ENCODE measurements at places on chromosomes 3 and 15.

GRCh38 chr15:68195336-68196112 is 9.6 kb downstream of the CALML4 start:
- no peak for DNase-seq

- DNase-seq: peak; percentile 45
Measured at GRCh38 chr3:15535732-15536131, 14.2 kb upstream of the COLQ start.

- DNase-seq: peak; percentile 56
Measured at GRCh38 chr15:101049856-101050622, 130.9 kb downstream of the LRRK1 start.

GRCh38 chr3:53016236-53016635 is 29.6 kb downstream of the SFMBT1 start:
- no peak for DNase-seq

DNA sequence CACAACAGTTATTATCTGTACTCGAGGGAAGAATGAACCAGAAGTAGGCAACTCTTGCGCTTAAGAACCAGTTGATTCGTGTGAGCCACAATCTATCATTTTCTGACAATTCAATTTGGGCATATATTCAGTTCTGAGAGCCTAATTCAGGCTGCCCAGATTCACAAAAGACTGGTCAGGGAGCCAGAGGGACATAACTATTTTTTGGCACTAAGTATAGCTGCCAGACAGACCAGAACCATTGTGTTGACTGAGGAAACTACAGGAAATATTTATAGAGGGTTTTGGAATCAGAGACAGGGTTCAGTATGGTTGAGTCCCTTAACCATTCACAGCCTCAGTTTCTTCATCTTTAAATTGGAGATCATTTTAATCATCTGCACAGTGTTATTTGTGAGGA is 226.7 kb downstream of the TAFA4 start:
- no peak for DNase-seq

- peak; percentile 95 for DNase-seq
Measured at GRCh38 chr3:123489400-123490004, 40.6 kb upstream of the ADCY5 start.

GRCh38 chr3:122396511-122396910 is 12.5 kb downstream of the FAM162A start:
- DNase-seq: no peak

DNA sequence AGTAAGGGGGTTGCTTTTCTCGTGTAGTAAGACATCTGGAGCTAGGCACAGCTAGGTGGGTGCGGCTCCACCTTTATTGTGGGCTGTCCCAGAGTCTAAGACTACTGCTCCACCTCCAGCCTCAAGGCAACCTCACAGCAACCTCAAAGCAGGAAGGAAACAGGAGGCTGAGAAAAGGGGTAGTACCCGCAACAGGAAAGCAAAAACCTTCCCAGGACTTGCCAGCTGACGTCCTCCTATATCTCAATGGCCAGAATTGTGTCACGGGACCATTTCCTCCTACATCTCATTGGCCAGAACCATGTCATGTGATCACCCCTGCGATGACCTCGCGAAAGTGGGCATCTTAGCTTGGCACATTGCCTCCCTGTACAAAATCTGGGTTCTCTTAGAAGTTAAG is 4.3 kb upstream of the GPR160 start:
- DNase-seq: no peak

- no peak for DNase-seq
Measured at GRCh38 chr3:45800611-45801010, 4.3 kb upstream of the SLC6A20 start.

DNA sequence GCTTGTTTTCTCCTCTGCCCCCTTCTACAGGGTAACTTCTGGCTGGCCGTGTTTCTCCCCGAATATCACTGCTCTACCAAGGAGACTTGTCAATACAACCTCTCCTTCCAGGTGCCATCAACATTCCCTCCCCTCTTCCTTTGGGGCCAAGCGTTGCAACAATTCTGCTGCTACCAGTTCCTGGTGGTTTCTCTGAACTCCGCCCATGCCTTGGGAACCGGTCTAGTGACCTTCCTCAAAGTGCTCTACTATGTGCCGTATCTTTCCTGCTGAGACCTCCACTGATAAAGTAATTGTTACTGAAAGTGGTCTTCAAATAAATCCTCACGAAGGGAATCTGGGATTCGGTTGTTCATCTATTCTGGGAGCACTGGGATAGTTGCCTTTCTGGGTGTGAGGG is 26.2 kb downstream of the PCSK6 start:
- no peak for DNase-seq

- DNase-seq: no peak
Measured at GRCh38 chr15:88624971-88625490, 3.9 kb downstream of the AEN start.

- no peak for DNase-seq
Measured at GRCh38 chr15:83046558-83047127, 20.4 kb downstream of the BTBD1 start.

DNA sequence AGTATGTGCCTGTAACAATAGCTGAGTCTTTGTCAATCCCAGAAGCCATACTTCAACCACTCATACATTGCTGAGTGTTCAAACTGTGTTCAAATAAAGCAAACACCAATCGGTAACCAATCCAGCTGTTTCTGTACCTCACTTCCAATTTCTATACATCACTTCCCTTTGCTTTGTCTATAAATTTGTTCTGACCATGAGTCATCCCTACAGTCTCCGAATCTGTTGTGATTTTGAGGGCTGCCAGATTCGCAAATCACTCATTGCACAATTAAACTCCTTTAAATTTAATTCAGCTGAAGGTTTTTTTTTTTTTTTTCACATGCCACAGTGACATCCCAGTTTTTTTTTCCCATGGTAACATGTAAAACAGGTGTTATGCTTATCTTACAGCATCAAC is 870.3 kb downstream of the NAALADL2 start:
- DNase-seq: no peak

- peak; percentile 15 for DNase-seq
Measured at GRCh38 chr3:195209083-195209846, 61.7 kb downstream of the XXYLT1 start.

GRCh38 chr3:33441225-33441976 is 1.2 kb upstream of the UBP1 start:
- DNase-seq: peak; percentile 90

DNA sequence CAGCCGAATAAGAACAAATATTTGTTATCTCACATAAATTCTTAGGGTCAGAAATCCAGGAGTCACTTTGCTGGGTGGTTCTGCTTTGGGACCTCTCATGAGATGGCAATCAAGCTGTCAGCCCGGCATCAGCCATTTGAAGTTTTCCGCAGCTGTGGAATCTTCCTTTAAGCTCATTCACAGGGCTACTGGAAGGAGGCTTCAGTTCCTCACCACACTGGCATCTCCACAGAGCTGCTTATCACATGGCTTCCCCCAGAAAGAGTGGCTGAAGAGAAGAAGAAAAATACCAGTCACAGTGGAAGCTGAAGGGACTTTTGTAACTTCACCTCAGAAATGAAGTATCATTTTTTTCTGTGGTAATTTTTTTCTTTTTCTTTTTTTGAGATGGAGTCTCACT is 267.7 kb downstream of the CHL1 start:
- no peak for DNase-seq

- DNase-seq: no peak
Measured at GRCh38 chr3:18372786-18373405, 52.2 kb downstream of the SATB1 start.

- DNase-seq: no peak
Measured at GRCh38 chr3:31815631-31816440, 165.2 kb downstream of the OSBPL10 start.

DNA sequence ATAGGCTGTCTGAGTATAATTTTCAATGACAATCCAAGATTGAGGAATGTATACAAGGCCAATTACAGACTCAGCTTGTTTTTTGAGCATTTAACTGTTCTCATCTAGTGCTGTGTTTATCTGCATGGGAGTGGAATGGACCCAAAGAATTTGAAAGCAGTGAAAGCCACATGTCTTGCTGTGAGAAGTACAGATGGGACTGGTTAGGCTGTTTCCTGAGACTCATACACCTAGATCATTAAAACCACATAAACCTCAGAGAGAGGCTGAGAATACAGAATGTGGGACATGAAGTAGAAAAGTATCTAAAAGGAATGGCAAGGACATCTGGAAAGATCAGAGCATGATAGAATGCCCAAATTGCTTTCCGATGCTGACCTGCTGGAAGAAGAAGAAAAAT is 224.6 kb downstream of the NLGN1 start:
- DNase-seq: no peak

DNA sequence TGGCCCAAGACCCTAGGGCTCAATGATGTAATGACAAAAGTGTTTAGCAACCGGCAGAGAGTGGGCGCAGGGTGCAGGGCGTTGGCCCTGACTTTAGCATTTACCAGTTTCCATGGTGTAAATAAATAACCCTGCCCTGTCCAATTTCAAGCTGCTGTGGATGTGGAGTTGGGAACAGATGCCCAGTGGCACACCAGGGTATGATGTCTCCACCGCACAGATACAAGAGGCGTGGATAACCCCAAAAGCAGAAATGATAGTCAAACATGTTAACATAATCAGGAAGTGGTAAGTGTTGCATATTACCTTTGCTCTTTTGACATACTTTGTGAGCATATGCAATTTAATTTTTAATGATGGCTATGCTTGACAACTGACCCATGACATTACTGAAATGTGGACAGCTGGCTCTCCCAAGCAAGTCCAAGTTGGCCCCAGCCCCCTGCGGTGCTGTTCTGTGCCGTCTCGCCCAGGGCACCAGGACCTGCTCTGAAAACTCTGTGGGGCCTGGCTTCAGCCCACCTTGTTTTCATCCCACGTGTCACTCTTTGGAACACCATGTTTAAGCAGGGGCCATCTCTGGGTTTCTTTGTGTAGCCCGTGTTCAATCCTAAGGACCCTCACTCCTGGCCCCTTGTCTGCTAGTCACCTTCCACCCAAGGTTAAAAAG is 10.8 kb upstream of the ANPEP start:
- no peak for DNase-seq

GRCh38 chr3:197206913-197207312 is 91.5 kb downstream of the DLG1 start:
- DNase-seq: no peak

- DNase-seq: no peak
Measured at GRCh38 chr3:16249336-16249735, 15.4 kb downstream of the DPH3 start.

GRCh38 chr3:46812237-46812791 is 50.9 kb downstream of the MYL3 start:
- DNase-seq: peak; percentile 33

- no peak for DNase-seq
Measured at GRCh38 chr3:39013289-39013688, 38.5 kb downstream of the SCN11A start.

- DNase-seq: no peak
Measured at GRCh38 chr3:130626049-130626448, 109.1 kb downstream of the COL6A6 start.

DNA sequence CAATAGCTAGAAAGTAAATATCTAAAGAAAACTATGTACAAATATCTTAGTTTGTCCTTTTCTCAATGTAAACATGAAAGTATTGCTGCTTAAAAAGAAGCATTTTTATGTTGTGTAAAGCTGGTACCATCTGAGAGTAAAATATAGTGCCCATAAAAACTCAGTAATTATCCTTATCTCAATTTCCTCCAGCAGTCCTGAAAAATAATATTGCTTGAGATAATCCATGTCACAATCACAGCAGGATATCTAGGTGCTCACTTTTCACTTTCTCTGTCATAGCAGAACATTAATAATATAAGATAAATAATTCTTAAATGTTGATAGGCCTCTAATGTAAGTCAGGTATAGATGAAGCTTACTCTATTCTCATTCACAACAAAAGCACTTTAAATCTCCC is 285.5 kb downstream of the ZBBX start:
- DNase-seq: no peak

DNA sequence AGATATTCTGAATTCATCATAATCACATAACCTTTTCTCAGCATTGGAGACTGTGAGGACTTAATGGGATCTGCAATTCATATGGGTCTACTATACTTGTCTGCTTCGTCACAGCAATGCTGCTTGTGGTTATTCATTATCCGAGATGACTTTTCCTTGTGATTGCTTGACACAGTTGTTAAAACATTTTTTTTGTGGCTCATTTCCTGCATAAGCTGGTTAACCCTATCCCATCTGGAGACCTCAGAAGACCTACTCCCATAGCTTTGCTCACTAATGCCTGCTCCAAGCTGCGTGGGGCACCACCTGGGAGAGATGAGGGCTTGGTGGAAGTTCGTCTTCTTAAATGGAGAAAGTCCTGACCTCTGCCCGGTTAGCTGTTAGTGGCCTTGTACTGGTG is 360.8 kb downstream of the CHST2 start:
- no peak for DNase-seq

DNA sequence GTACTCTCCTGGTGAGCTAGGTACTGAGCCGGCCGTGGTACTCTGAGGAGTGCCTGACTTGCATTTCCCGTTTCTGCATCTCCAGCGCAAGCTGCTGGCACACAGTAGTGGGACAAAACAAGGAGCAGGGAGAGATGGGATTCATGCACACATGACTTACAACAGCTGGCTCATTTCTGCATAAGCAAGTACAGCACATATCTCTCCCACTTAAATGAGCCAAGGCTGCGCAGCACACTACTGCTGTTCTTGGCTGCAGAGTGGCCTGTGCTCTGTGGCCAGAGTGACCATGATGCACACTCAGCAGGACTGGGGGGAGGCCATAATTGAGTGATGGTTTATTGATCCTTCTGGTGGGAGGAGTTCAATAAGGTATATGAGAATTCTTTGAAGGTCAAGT is 59.2 kb upstream of the ABHD17C start:
- no peak for DNase-seq

DNA sequence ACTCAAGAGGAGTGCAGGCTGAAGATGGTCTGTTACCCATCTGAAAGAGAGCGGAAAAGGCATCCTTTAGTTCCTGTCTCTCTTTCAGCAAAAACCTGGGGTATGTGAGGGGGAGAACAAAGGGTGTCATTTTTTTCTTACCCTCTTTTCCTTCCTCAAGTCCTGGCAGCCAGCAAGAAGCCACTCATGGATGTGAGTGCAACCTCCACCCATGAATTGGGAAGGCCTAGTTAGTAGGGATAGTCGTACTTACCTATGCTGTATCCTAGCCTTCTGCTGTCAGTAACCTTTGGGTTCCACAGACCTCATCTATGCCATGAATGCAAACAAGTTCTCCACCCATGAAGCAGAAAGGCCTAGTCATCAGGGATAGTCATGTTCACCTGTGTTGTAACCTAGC is 472.8 kb downstream of the ZIC1 start:
- DNase-seq: no peak

GRCh38 chr15:61047783-61048182 is 181.3 kb downstream of the RORA start:
- no peak for DNase-seq

DNA sequence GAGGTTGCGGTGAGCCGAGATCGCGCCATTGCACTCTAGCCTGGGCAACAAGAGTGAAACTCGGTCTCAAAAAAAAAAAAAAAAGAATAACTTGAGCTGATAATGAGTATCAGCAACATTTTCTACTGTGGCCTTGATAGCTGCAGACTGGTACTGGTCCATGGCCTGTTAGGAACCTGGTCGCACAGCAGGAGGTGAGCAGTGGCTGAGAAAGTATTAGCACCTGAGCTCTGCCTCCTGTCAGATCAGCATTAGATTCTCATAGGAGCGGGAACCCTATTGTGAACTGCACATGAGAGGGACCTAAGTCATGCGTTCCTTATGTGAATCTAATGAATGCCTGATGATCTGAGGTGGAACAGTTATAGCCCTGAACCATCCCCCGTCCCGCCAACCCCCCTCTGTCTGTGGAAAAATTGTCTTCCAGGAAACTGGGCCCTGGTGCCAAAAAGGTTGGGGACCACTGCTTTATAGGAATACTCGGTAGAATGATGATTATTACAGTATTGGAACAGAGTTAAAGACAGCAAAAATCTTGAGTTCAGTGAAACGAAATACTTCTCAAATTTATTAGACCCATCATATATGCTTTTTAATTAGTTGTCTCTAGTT is 126.0 kb downstream of the ZNF609 start:
- no peak for DNase-seq
